GM04503 (cell line): ENCODE measurements at places on chromosomes 4 and X.

DNA sequence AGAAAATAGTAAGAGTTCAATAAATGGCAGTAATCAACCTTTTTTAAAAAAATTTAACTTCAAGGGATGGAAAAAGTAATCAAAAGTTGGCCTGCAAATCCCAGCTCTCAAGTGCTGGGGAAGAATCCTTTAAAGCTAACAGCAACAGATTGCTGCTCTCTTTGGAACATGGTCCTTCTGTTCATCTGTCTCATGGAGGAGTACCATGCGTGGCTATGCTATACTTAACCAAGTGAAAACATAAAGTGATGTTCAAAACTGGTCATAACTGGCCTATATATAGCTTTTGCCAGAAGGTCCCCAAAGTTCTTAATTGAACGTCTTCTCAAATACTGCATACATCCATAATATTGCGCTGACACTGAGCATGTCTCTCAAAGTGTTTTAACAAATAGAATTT is 154.4 kb downstream of the GABRB1 start:
- no peak for DNase-seq

DNA sequence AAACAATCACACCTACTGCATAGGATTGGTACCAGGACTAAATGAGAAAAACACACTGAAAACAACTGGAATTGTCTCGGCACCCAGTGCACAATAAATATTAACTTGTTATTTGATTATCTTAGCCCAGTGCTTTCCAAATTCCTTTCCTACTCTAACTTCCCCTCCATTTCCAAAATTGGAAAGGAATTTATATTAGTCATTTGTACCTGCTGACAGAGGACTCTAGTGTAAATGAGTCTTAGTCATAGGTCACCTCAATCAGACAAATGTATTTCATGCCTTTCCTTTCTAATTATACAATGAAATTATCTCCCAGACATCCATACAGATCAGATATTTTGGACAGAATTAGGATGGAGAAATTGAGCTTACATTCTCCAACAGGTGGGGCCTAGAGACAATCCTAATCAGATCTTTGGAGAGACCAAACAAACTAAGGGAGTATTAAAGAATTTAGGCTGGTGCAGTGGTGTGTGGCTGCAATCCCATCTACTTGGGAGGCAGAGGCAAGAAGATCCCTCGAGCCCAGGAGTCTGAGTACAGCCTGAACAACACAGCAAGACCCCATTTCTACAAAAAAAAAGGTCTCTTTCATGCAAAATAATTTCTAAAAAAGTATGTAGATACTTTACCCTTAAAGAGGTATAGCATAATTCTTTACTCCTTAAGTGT is 10.1 kb downstream of the SH3D19 start:
- DNase-seq, result no peak

DNA sequence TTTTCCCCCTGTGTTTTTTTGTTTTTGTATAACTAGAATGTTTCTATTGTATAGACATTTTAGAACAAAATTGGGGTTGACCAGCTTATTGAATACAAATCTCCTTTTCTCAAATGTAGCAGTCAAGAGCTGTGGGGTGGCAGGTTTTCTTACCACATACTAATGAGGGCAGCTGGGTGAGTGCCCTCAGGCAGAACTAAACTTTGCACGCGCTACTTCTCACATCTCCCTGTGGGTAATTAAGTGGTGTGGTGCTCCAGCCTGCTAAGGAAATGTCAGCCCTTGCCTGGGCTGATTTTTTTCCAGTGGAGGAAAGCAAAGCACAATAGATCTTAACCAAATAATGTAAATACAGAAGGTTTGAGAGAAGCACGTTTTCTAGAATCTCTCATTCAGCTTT is 717.6 kb upstream of the TENM3 start:
- no peak for DNase-seq

DNA sequence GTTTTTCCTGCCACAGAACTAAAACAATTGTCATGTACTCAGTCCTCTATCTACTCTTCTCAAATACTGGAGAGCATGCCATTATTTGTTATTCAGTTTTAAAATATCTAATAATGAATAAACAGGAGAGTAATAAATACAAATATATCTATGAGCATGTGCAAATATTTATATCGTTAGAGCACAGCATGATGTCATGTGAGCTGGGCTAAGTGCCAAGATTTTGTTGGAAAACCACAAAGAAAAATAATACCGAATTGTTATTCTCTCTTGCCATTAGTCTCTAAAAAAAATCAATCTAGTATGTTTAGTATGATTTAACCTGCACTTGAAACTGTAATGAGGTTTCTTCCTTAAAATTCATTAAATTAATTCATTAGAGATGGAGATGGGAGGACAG is 97.3 kb downstream of the DDX60 start:
- DNase-seq, result peak; percentile 10

DNA sequence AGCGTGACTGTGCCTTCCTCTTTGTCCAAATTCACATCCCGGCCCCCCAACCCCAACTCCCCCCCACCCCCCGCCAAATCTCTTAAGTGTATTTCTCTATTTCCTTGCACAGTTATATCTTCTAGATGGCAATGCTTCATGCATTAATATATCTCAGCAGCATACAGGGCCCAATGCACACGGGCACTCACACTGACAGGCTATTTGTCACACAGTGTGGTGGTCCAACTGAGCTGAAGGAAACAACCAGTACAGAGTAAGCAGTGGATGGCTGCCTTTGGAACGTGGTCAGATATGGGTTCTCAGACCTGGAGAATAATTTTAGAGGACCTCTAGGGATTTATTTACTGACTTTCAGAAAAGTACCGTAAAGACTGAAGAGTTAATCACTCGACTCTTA is 681 bp downstream of the EXOC1 start:
- no peak for DNase-seq

DNA sequence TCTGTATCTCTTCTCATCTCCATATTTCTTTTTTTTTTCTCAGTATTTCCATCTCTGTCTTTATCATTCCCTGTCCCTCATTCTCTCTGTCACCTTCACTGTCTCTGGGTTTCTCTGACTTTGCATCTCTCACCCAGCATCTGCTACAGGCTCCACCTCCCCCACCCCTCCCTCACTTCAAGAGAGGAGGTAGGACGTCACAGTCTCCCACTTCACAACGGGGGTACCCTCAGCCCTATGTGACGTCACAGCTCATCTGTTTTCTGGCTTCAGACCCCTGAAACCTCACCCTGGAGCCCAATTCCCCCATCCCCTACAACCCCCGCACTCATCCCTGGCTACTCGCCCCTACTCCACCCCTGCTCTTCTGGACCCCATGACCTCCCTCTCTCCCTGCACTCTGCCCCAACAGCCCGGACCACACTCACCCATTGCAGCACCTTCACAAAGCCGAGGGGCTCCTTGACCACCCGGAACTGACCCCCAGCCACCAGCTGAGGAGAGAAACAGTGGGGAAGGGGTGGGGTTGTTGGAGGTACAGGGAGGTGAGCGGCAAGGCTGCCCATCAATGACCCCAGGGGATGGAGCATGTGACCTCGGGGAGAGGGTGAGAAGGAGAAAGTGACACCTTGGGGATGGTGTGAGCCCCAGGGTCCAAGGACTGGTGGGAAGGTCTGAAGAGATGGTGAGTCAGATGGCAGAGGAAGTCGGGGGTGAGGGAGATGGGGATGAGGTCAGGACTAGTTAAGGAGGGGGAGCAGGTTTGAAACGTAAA is 1.3 kb downstream of the SYP start:
- no peak for DNase-seq

DNA sequence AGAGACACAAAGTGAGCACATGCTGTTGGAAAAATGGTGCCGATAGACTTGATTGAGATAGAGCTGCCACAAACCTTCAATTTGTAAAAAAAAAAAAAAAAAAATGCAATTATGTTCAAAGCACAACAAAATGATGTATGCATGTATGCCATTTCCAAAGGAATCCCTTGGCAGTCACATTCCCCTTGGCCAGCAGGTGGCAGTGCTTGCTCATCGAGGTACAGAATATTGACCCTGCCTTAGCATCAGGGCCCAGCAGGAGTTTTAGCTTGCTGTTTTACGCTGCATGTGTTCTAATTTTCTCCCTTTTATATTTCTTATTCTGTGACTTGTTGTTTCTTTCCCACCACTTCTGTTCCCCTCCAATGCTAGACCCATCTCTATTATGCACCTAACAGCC is 34.5 kb upstream of the CYBB start:
- DNase-seq, result peak; percentile 6

GRCh38 chr4:128315756-128316520 is 28.3 kb upstream of the PGRMC2 start:
- no peak for DNase-seq
